Caki2 (cell line): ENCODE measurements at places on chromosomes 11 and 22. TPM values are rescaled to one million over a fixed set of nuclear protein-coding genes. Genes with fewer than 3 reads are reported as not detected.

ST14 gene
- 0.37 TPM in 1 of 2 replicates, not detected in the other for total RNA-seq

BIRC3 gene
- total RNA-seq = 12.2 and 12.6 TPM in 2 replicates

SYTL2 gene
- total RNA-seq = 12.9 and 18.6 TPM in 2 replicates

LRRC55 gene
- total RNA-seq = not detected in 2 replicates

PIH1D2 gene
- 0.49 and 11.4 TPM in 2 replicates for total RNA-seq

KRTAP5-9 gene
- total RNA-seq = not detected in 2 replicates

TSG101 gene
- total RNA-seq = 82.8 and 117 TPM in 2 replicates

DNA sequence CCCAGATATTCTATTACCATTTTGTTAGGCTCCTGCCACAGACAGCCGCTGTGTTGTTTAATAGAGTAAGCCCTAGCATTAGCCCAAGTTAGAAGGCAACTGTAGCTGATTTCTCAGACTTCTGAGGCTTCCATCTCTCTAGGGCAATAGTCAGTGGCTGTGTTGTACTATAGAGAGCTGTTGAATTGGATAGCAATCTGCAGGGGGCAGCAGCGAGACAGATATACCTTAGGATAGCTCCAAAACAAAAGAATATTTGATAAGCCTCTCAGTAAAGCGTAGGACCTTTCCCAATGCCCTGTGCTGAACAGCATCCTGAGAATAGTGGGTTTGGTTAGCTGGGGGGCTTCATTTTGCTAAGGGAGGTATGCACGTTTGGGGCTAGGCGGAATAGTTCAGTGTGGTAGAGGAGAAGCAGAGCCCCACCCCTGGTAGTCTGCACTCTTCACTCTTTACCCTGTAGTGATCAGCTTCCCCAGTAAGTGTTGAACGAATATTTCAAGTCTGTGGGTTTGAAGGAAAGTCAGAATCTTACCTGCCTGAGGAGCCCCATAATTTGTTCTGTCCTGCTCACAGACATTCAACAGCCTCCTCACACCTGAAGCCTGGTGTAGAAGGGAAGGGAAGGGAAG is 515.1 kb downstream of the INSC start:
- no peak for DNase-seq

DNA sequence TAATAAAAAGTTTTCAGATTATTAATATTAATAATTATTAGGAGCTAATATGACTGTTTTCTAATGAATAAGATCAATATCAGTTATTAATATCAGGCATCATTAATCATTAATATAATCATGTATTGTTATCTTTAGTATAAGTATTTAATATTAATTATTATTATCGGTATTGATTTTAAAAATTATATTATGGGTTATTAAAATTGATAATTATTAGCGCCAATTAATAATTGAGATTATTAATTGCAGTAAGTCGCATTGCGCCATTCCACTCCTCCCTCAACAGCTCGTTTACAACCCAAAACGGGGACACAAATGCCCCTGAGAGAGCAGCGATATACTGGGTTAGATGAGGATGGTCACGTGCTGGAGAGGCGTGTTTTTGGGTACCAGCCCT is 20.2 kb downstream of the XNDC1N start:
- DNase-seq = no peak

- no peak for DNase-seq
These were observed 100.4 kb downstream of the TIMP3 start for GRCh38 chr22:32901925-32902324.

GRCh38 chr22:25281675-25282345 is 62.4 kb downstream of the CRYBB2 start:
- no peak for DNase-seq

DNA sequence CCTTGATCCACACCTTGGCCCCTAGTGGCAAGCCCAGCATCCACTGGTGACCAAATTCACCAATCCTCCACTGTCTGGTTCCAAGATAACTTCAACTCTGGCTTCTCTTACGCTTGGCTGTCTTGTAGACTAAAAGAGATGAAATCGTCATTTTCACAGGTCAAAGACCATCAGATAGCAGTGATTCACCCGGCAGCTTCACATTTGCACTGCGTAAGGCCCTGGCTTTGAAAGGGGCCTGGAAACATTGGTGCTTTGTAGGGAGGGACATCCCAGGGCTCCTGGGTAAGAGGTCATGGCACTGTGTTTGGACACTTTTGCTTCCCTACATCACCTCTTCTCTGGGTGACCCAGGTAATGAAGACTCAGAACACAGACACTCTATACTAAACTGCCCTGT is 30.1 kb upstream of the FADD start:
- no peak for DNase-seq

GRCh38 chr11:115497303-115497702 is 6.9 kb downstream of the CADM1 start:
- DNase-seq = no peak

DNA sequence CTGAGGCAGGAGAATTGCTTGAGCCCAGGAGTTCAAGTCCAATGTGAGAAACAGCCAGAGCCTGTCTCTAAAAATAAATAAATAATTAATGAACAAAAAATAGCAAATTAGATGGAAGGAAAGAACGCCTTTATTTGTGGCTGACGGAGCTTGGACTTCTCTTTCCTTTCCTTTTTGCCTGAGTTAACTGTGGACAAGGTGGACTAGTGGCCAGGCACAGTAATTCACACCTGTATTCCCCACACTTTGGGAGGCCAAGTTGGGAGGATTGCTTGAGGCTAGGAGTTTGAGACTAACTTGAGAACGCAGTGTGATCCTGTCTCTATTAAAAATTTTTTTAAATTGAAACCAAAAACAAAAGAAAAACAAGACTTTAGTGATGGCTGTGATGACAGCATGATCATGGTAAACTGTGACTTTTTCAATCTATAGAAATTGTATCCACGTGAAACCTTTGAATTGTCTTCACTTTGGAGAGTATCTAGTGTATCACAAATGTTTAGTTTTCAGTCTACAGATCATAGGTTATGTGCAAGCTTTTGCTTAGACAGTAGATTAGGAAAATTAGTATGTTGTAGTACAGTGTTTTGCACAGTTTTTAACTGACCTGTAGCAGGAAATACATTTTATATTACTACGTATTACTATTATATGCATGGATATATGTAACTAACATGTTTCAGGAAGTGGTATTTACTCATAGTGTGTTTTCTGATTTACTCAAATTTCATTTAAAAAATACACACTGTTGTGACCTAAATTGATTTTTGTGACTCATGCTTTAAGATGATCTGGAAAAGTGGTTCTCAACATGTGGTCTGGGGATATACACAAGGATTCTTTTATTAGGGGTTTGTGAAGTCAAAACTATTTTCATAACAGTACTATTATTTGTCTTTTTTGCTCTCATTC is 42.1 kb downstream of the KDM2A start:
- no peak for DNase-seq

DNA sequence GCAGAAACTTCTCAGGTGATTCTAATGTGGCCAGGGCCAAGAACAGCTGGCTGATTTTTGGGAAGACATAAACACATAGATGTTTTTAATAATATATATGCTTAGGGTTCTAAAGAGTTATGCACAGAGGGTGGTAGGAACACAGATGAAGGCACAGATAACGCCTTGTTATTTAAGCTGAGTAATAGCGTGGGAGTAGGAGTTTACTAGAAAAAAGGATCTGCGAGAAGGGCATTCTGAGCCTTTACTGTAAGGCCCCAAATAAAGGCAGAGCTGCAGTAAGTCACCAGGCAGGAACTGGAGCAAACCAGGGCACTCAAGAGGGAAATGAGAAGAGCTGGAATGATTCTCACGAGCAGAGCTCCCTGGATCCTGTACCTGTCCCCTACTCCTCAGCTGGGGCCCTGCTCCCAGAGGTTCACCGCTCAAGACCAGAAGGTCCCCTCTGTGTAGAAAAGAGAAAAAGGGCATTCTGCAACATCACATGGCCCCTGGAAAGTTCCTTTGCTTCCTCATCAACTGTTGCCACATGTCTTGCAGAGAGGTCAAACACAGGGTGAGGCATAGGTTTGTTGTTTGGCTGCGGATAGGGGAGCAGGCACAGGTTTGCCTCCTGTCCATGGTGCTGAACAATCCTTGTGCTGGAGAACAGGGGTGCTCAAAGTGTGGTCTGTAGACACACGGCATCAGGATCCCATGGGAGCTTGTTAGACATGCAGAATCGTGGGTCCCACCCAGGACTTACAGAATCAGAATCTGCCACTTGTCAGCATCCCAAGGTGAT is 125.7 kb downstream of the TENM4 start:
- peak; percentile 2 for DNase-seq

GRCh38 chr22:24059121-24059520 is 48.0 kb downstream of the CABIN1 start:
- DNase-seq = no peak

DNA sequence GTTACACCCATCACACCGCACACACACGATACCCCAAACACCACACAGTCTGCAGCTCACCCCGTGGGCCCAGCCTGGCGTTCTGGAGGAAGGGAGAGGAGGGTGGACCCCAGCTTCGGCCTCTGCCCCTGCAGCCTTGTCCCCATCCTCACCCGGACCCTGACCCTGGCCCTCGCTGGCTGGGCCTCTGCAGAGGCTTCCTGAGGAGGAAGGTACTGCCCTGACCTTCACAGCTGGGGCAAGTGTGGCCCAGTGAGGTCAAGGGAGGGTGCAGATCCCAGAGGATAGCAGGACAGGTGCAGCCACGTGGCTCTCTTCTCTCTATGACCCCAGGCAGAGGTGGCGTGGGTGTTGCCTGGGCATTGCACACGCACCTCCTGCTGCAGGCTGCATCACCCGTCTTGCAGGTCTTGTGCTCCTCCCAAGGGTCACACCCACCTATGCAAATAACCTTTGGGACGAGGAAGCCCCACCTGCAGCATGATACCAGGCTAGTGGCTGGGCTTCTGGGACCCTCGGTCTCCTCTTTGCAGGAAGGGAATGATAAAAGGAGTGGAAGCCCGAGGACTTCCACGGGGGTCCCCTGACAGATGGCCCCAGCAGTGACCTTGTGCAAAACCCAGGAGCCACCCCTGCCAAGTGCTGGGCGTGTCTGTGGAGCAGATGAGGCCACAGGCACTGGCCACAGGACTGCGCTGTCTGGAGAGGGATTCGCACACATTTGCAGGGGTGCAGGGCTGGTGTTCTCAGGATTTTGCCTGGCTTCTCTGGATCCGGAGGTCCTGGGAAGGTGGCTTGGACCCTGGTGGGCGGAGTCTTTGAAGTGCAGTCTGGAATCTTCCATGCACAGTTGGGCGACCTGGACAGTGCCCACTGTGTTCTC is 1241.5 kb downstream of the BRD1 start:
- DNase-seq = no peak

- DNase-seq = no peak
These were observed 426.6 kb downstream of the BRD1 start for GRCh38 chr22:49400941-49401598.

GRCh38 chr11:76837696-76838677 is 22.7 kb upstream of the ACER3 start:
- DNase-seq = no peak

GRCh38 chr11:43845816-43846215 is 34.8 kb upstream of the ALKBH3 start:
- DNase-seq = no peak

GRCh38 chr11:115905341-115906000 is 401.3 kb upstream of the CADM1 start:
- DNase-seq = no peak

- no peak for DNase-seq
These were observed 13.4 kb upstream of the DAGLA start for GRCh38 chr11:61666684-61667297.

- no peak for DNase-seq
These were observed 1.8 kb upstream of the NCF4 start for GRCh38 chr22:36858966-36859365.

DNA sequence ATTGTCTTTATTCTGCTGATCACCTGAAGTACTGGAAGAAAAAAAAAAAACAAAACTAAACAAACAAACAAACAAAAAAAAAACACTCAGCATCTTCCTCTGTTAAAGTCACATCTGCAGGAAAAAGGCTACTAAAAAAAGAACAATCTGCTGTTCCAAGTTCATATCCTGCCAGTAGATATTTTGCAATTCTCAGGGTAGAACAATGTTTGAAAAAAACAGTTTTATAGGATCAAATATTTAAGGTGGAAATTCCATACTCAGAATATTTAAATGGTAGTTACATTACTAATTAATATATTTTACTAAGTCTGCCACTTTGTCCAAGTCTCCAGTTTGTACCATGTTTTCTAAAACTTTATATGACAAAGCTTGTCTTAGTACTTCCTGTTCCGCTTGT is 175.2 kb downstream of the SBF2 start:
- no peak for DNase-seq

GRCh38 chr11:26778000-26778757 is 56.3 kb upstream of the SLC5A12 start:
- DNase-seq = no peak

DNA sequence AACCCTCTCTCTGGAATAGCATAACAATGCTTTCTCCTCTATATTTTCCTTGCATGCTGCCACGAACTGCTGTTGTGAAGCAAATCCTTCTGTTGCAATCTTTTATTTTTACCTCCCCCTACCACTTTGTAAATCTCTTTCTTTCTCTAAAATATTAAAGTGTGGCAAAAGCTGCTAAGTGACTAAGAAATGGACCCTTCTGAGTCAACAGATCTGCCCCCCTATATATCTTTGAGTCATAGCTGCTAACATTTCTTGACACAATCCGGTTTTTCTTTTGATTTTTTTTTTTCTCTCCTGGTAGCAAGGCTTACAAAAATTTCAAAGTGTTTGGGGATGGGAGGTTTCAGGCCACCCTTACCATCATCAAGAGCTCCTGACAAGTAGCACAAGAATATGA is 39.0 kb upstream of the KIRREL3 start:
- DNase-seq = no peak
